ENCODE measurements at places on chromosomes 13 and 19.

DNA sequence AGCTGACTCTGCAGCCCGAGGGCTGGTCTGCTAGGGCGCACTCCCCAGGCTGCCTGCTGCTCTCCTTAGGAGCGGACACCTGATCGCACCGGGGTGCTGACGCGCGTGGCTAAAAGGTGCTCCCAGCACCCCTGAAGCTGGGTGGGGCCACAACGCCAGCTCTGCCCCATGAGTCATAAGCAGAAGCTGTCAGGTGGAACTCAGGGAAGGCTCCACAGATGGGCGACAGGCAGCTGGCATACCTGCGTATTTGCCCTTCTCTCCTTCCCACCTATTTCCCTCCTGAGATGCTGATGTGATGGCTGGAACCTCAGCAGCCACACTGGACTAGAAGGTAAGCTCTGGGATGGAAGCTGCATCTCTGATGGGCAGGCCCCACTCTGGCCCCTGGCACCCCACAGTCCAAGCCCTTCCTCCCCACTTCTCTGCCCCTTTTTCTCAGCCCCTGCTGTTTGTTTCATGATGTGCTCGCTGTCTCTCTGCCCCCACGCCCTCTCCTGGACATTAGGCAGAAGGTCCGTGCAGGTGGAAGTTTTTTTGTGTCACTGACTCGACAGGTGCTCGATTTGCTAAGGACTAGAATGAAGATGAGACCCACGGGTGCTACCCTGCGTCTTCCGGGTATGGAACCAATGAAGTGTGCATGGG, 30.3 kb upstream of the CACTIN start:
- DNase-seq, result no peak

DNA sequence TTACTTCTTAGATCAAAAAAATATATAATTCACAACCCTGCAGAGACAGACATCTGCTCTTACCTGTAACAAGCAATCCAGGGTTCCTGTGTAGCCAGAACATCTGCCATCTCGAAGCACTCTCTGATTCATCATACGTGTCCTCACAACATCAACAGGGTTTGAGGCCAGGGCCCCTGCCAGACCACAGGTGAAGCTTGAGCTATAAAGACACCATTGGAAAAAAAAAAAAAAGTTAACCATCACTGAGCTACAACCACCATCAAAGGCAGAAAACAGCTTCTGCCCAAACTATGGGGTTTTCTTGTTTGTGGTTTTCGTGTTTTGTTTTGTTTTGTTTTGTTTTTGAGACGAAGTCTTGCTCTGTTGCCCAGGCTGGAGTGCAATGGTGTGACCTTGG, 19.3 kb downstream of the SLC25A30 start:
- no peak for DNase-seq

- DNase-seq, result no peak
Observed at GRCh38 chr13:98174307-98174706, 2.8 kb downstream of the RNF113B start.

DNA sequence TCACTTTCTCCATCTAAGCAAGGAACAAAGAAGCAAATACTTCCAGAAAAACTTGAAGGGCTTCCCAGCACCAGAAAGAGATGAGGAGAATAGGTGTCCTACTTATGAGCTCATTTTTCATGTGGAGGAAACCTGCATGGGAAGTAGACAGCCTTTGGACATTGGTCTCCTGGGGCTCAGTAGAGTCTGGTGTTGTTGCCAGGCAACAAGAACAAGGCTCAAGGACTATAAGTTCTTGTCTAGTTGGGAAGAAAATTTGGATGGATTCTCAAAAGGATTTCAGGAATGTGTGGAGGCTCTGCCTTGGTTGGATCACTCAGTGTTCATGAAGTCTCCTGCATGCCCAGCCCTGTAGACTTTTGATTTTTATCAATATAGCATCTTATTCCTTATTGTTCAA, 84.5 kb downstream of the MBNL2 start:
- no peak for DNase-seq

DNA sequence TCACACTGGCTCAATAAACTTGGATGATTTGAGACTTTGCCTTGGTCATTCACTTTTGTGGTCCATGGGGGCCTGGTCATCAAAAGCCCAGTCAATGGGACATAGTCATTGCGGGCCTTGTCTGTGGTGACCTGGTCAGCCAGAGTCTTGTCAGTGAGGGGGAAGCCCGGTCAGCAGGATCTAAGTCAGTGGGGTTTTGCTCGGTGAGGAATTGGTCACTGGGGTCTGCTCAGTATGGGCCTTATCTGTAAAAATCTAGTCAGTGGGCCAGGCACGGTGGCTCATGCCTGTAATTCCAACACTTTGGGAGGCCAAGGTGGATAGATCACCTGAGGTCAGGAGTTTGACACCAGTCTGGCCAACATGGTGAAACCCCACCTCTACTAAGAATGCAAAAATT, 63.7 kb upstream of the TPM4 start:
- DNase-seq, result no peak

All from cortex of kidney (tissue), 1 donor.